NCI-H748 treated with DMSO at 0.1 percent for 48 hours (cell line): ENCODE measurements at places on chromosomes 1 and 21.

DNA sequence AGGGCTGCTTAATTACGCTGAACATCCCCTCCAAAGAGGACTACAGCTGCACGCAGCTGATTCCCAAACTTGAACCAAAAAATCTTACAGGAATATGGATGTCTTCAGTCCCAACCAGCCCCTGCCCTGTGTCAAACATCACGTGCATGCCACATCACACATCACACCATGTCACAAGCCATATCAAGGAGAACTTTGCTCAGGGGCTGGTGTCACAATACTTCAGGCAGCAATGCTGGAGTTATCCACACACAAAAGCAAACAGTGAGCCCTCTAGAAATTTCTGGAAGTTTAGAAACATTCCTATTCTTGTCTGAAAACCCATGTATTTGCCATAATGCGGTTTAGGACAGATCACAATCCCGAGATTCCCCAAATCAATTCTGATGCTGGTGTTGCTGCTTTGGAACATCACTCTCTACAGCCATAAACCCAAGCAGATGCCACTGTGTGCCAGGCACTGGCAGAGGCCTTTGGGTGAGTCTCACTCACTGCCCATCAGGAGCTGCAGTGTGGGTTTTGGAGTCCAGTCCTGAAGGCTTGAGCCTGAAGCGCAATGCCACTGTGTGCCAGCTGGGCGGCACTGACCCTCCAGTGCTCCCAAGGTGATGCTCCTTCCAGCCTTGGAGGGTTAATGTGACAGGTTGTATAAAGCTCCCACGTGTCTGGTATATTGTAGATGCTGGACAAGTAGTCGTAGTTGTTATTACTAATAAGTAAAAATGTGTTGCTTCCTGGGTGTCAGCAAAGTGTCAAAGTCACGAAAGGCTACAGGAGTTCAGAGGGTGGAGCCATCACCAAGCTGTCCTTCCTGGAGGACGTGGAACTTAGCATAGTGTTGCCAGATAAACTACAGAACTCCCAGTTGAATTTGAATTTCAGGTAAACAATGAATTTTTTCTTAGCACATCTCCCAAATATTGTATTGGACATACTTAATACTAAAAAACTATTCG, 20.1 kb upstream of the EFNA1 start:
- DNase-seq = no peak

DNA sequence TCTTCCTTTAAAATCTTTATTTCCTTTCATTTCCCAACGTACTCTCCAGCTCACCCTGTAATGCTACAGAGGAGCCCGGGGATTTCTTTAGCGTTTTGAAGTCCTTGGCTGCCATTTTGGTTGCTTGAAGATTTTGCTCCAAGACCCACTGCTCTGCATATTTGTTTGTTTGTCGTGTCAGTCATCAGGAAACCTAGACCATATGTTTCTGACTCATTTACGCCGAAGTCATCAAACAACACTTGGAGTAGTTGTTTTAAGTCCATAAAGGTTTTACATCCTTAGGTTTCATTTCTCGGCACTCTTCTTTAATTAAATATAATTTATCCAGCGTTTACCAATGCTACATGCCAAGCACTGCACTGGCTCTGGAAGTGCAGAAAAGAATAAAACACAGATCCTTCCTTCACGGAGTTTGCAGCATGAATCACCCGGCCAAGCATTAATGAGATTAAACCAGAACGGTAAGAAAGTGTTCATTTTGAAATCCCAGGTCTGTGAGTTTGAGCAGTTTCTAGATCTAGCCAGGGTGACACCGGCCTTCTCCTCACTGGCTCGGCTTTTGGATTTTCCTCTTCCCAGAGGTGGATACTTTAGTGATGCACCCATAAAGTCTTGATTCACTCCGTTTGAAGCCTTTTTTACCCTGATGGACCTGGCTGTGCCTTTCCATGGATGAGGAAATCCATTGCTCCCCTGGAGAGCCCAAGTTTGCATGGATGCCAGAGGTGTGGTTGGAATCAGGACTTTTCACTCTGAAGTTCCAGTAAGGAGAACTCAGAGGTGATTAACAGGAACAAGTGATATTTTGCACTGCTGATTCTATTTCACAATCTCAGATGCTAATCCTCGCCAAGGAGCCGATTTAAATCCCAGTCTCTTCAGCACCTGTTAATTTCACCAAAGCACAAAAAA, 109.3 kb downstream of the KAZN start:
- no peak for DNase-seq

- no peak for DNase-seq
Observed at GRCh38 chr1:172613294-172613693, 45.6 kb upstream of the FASLG start.

DNA sequence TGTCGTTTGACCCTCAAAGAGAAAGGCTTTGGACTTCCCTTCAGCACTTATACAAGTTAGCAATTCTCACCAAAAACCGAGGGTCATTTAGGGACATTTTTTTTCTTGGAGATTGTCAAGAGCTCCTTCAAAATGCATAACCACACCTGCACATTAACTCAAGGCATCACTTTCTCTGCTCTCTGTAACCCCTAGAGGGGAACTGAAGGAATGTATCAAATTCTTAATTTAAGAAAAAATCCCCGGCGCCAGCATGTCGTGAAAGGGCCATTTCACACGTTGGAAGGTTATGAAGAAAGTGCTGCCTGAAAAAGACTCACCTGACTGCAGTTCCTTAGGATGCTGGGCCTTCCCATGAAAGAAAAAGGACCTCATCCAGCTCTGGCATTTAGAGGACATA, 131.6 kb upstream of the ZC3H12A start:
- no peak for DNase-seq
